NCI-H1930 (cell line): ENCODE measurements at places on chromosomes 3 and 15.

GRCh38 chr3:124229420-124229819, 237.5 kb upstream of the ROPN1 start:
- no peak for DNase-seq

GRCh38 chr3:171417813-171418212, 42.4 kb downstream of the TNIK start:
- DNase-seq = no peak

DNA sequence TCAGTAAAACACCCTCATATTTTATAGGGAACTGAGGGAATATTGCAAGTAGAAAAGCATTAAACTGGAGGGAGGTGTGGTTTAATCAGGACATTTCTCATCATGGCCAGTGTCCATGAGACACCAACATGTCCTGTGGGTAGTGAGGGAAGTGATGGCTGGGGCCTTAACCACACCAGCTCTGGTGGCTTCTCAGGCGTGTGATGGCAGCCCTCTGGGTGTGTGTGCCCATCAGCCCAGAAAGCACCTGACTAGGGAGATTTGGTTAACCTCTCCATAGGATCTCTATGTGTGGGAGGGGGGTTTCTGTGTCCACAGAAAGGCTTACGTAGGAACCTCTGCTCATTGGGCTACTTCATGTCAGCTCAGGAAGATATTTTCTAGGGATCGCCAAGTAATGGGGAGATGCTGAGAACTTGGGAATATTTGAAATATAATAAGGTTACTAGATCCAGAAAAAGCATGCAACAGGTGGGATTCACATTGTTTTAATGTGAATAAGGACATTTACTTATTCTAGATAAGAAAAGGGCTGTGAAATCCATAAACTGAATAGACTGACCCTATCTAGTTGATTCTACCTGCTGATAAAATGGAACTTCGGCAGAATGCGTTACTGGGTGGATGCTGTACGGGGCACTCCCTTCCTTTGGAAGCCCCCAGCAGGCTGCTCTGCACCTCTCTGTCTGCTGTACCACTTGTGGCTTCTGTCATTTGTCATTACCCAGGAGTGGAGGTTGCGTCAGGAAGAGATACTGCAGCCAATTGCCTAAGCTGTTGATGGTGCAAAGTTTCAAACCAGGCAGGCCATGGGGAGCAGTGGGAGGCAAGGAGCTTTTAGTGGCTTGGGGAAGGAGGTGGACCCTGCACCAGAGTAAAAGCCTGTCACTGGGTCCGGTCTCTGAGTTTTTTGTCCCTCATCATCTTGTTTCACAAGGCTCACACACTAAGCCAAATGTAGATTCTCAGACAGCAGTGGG, 21.5 kb downstream of the PDHB start:
- DNase-seq = no peak

- DNase-seq = no peak
These were observed 93.8 kb downstream of the XRN1 start for GRCh38 chr3:142354076-142354475.

GRCh38 chr3:111739311-111739911, 119.7 kb upstream of the PHLDB2 start:
- DNase-seq = no peak

- no peak for DNase-seq
These were observed 8.0 kb downstream of the NISCH start for GRCh38 chr3:52463416-52463815.

DNA sequence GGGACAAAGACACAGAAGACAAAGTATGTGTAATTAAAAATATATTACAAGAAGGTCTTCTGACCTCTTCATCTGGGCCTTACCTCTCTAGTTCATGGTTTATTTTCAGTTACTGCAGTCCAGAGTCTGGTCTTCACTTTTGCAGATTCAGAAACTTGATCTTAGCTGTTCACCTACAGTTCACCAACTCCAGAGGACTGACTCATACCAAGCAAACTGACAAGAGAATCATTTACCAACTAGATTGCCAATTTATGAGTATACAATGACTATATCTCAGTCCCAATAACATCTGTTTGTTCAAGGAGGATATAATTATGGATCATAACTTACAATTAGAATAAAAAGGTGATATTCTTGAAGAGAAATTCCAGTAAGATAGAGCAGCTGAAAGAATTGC, 9.0 kb downstream of the P2RY1 start:
- no peak for DNase-seq

DNA sequence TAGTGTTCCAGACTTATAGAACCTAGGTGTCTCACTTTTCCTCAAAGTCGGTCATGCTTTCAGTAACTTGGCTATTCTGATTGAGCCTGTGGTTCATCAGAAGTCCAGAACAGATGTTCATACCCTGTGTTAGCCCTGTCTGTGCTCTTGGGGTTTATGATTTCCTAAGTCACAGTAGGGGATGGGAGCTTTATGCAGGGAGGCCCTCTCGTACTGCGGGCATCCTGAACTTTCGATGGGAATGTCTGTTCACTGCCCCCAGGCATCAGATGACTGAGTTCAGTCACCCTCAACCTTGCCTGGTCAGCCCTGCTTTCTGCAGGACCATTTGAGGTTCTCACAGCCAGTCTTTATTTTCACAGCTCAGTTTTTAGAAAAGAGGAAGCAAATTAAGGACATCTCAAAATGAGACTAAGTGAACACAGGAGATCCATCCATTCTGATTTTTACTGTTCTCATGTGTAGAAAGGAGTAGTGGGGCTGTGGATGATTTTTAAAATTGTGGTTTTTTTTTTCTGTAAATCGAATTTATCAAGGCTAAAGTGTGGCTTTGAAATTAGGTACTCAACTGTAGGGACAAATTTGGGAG, 71.3 kb downstream of the CMTM8 start:
- no peak for DNase-seq

DNA sequence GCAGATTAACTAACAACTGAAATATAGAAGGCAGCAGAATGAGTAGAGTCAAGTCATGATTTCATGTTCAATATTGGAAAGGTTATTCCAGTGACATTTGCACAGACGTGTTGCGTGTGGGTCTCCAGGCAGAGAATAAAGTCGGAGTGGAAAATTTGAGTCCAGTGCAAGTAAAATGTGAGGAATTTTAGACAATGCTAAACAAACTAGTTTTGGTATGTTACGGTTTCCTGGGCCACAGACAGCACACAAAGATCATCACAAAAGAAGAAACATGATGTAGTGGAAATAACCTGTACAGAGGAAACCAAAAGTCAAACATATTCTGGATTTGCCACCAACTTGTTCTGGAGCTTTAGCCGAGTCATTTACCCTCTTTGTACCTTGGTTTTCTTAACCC, 367 bp downstream of the OR4F6 start:
- no peak for DNase-seq

- no peak for DNase-seq
These were observed 81.1 kb downstream of the FILIP1L start for GRCh38 chr3:100033184-100033583.

GRCh38 chr15:28030801-28031200, 68.3 kb downstream of the OCA2 start:
- DNase-seq = no peak

DNA sequence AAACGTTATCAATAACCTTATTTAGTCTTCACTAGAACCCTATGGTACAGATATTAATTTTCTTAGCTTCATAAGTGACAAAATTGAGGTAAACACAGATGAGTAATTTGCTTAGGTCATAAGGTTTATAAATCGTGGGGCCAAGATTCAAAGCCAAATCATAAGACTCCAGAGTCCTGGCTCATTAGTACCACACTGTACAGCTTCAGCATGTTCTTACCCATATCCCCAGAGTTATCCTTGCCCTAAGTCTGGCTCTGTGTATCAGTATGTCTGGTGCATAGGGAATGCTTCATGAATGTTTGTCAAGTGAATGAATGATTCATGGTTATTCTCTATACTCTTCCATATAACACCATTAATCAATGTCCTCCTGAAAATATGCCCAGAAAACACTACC, 45.6 kb upstream of the ST3GAL6 start:
- no peak for DNase-seq

DNA sequence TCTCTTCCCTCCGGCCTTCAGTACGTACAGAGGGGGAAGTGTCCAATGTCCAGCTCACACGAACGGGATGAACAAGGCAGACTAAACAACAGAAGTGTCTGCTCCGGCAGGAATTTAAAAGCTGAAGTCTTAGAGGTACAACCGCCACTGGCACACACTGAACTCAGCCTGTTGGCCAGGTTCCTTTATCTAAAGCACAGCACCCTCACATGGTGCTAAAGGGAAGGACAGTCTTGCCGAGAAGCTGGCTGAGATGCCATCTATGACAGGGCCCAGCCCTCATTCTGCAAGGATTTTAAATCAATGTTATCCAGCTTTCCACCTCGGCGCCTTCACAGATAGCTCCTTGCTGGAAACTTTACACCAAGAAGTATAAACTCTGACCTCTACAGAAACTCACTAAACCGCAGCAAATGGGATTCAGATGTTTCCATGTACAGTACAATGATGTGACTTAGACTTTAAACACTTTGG, 2.8 kb downstream of the ADAMTS17 start:
- no peak for DNase-seq

DNA sequence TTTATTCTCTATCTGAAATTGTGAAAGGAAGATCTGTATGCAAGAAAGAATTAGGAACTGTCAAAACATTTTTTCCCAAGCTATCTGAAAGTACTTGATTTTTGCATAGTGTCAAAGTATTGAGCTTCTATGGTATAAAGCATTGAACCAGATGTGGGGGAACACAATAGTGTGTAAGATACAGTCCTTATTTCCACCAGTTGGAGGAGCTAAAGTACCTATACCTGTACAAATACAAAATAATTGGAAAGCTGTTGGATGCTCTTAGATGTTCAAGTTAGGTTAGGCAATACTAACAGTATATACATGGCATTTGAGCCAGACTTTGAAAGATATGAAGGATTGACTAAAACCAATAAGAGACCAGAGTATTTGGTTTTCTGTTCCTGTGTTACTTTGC, 148.4 kb downstream of the B3GALNT1 start:
- DNase-seq = no peak
